Frontal cortex (tissue), 4 donors: ENCODE measurements at places on chromosomes 4 and X.

DNA sequence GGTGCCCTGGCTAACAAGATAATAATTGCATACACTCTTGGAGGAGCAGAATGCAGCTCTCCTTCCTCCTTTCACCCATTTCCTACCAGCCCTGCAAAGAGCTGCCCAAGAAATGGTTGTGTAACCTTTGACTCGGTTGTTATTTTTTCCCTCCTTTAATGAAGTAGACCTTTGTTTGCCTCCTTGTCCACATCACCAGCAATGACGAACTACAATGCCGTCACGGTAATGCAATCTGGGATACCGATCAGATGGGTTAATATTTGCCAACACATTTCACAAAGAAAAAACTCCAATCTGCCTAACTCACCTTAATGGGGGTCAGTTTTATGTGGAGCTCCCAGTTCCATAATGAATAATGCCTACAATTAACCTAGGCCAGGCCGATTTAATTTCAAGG is 32.0 kb downstream of the GPRIN3 start:
- no peak for DNase-seq

- no peak for DNase-seq
Measured at GRCh38 chrX:54509400-54509799, 13.4 kb upstream of the FGD1 start.

DNA sequence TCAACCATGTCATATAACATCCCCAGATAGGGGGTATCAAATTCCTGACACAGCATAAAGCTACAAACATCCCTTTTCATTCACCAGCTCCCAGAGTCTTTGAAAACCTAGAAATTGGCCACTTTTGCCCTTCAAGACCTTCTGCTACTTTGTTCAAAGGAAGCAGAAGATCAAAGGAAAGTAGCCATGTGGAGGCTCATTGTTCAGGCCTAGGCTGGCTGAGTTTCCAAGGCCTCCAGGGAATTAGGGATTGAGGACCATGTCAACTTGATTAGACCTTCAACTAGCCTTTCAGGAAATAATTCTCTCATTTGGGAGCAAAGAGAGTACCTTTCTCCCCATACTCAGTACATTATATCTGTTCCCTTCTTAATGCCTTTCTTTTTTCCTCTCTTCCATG is 66.8 kb upstream of the ATXN3L start:
- DNase-seq: no peak

DNA sequence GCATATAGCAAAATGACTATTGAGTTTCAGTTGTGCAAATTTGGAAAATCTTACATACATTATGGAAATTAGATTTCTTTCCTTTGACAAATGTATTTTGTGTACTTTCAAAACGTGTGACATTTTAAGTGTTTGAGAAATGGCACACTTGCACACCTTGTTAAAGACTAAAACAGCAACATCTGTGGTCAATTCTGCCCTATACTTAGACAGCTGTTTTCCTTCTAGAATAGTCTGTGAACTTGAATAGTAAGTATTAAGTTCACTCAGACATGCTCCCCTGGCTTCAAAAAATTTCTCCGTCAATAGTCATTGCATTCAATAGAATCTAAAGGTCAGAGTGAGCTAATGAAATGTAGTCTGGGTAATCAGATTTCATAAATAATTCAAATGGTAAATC is 21.7 kb upstream of the TBC1D9 start:
- no peak for DNase-seq
